ENCODE measurements at places on chromosomes 4 and X.

- no peak for DNase-seq
Measured at GRCh38 chrX:53674581-53674980, 11.9 kb downstream of the HUWE1 start.

- no peak for DNase-seq
Measured at GRCh38 chrX:134407065-134407376, 52.9 kb upstream of the HPRT1 start.

GRCh38 chrX:17355976-17356375 is 19.0 kb upstream of the NHS start:
- DNase-seq = no peak

DNA sequence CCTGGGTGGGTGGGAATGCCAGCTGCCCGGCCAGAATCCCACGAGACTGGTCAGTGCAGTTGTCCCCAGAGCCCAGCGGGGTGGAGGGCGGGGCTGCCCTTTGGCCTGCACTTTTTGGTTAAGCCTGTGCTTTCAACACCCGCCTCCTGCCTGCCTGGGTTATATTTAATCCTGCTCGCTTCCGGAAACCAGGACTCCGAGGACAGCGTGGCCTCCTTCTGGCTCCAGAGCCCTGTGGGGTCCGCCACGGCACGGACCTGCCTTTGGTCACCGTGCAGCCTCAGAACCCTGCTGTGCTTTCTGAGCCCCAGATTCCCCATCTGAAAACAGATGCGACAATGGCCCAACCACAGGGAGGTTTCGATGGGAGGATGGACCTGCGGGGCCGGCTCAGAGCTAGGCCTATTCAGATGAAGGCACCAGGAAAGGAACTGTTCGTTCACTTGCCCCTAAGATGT is 29.4 kb upstream of the KIAA0232 start:
- no peak for DNase-seq

- DNase-seq = no peak
Measured at GRCh38 chr4:175998782-175999181, 66.9 kb upstream of the WDR17 start.
